Breast epithelium (tissue), 4 donors: ENCODE measurements at places on chromosomes 7 and 10. TPM values are rescaled to one million over a fixed set of nuclear protein-coding genes. Genes with fewer than 3 reads are reported as not detected.

DNA sequence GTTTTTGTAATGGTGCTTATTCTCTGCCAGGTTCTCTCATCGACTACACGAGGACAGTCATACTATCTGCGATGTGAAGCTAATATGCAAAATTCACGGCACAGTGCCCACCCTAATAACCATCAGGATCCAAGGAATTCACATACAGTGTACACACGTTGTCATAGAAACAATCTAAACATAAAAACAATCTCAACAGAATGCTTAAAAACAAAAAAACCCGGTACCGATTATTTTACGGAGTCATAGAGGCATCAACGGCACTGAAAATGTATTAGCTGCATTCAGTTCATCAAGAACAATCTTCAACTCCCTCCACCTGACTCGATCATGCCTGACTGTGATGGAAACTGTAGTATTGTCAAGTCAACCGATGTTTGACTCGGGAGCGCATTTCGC is 628 bp downstream of the MRPS33 start:
- H3K4me3 ChIP-seq = peak overlapping the region; percentile 67
- no peak for DNase-seq
- peak overlapping the region; percentile 93 for H3K27ac ChIP-seq
- no peaks in the 10 kb centered on the region for H3K4me1 ChIP-seq
- no peaks in the 10 kb centered on the region for H3K36me3 ChIP-seq

TAS2R41 gene
- 0.66 TPM for total RNA-seq

DNA sequence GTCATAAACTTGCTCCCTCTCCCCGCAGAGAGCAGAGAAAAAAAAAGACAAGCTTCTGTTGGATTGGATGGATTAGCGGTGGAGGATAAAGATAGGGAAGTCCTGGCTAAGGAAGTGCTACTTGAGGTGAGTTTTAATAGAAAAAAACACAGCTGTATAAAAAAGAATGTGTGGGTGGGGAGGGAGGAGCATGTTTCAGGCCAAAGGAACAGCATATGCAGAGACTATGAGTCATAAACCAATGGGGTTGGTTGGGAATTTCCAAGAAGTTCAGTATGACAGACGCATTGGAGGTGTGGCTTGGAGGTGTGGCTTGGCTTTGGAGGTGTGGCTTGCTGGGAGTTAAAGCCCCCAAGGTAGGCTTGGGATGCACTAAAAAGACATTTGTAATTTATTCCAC is 103.0 kb upstream of the LSM8 start:
- no peak for DNase-seq
- H3K27me3 ChIP-seq = no peaks in the 10 kb centered on the region
- no peak overlapping the region for H3K27ac ChIP-seq
- no peaks in the 10 kb centered on the region for H3K36me3 ChIP-seq

VGF gene
- total RNA-seq = 0.16 TPM

ADAM12 gene
- 16.4 TPM for total RNA-seq

GRCh38 chr10:47379445-47379785 is 4.7 kb downstream of the ZNF488 start:
- no peak overlapping the region for H3K4me3 ChIP-seq
- H3K27ac ChIP-seq = no peak overlapping the region
- no peaks in the 10 kb centered on the region for H3K27me3 ChIP-seq
- DNase-seq = peak; percentile 7

DNA sequence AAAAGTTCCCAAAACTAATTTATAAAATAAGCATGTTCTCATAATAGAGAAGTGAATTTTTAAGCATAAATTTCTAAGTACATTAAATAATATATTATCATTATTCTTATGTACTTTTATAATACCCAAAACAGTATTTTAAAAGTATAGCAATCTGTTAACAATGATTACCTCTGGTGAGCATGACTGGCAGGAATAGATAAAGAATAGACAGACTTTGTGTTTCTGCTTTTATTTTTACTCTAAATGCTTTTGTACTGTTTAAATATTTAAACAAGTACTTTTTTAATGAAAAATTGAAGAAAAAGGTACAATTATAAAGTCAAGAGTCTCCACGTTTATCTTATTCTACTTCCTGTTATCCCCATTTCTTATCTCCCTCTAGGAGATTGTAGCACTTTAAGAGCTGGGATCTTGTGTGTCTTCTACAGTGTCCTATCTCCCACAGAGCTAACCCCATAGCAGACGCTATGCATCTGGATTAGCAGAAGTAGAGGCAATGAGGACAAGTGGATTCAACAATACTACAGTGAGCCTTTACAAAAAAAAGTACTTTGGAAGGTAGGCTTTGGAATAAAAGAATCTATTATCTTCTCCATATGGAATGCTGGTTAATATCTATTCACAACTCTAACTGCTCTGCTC is 42.9 kb downstream of the IDE start:
- H3K4me3 ChIP-seq = no peak overlapping the region
- H3K4me1 ChIP-seq = no peaks in the 10 kb centered on the region
- H3K27ac ChIP-seq = no peak overlapping the region
- DNase-seq = no peak
